Kidney (tissue), 22 donors: ENCODE measurements at places on chromosomes 5 and 9. TPM values are rescaled to one million over a fixed set of nuclear protein-coding genes. Genes with fewer than 3 reads are reported as not detected.
A peak's percentile ranks its signal among the peaks of the same experiment; 100 is the strongest.

DNA sequence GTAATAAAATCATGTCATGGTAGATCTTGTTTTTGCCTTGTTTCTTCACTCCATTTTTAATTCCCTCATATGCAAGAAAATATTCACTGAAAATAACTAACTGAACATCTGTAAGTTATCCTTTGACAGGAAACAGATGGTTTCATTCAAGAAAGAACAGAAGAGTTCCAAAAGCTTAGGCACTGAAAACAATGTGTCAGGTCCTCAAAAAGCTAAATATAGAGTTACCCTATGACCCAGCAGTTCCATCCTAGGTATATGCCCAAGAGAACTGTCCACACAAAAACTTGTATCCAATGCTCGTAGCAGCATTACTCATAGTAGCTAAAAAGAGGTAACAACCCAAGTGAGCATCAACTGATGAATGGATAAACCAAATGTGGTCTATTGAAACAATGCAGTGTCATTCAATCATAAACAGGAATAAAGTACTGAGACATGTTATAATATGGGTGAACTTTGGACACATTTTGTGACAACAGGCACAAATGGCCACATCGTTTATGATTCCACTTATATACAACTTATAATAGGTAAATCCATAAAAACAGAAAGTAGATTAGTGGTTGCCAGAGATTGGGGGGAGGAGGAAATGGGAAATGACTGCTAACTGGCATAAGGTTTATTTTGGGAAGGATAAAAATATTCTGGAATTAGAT, 231.0 kb downstream of the FRMD3 start:
- peak; percentile 64 for DNase-seq

DNA sequence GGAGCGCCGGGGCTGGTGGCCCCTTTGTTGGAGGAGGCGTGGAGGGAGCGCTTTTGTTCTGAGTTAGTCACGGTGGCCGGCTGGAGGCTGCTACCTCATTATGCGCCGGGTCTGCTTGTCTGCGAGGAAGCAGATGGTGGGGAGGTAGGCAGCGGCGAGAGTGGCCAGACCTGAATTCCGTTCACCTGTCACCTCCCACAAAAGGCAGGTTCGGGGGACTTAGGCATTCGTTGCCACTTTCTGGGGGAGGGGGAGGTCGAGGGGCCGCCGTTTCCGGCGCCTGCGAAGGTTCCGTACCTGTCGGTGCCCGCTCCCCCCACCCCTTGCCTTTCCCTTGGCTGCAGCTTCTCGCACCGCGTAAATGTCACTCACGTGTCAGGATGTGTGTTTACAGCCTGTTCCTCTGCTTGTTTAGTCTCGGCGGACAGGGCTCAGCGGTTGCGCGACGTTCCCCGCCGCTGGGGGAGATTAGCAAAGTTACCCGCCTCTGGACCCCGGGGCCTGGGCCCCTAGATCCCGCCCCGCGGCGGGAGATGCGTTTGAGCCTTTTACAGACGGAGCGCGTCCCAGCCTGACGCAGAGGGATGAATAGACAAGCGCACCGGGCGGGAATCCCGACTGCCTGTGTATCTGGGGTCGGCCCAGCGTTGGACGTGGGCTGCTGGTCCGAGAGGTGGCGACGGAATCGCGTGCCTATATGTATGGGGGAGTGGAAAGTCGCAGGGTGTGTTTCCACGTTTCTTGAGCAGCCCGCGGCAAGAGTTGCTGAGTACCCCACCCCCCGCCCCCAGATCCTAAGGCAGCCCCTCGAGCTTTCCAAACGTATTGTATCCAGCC, 2.7 kb upstream of the LHX2 start:
- DNase-seq = no peak

DNA sequence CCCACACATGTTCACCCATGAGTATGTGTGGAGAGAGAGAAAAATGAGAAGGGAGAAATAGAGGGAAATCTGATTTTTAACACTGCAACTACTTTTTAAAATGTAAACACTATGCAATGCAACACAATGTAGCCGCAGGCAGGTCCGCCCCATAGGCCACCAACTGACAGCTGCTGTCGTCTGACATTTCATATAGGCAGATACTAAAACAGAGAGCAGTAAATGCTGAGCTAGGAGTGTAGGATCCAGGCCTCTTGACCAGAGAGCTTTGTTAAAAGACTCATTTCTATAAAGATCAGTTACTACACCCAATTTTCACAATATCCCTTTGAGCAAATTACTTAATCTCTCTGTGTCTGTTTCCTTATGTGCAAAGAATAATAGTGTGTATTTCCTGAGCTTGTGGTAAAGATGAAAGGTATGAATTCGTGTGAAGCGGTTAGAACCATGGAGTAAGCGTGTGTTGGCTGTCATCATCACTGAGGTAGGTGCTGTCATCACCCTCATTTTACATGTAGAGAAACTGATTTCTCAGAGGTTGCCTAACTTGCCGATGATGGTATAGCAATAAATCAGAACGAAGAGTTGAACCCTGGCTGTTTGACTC, 55.2 kb upstream of the PDE8B start:
- DNase-seq = no peak

- no peak for DNase-seq
Observed at GRCh38 chr5:56024810-56025150, 30.0 kb upstream of the IL6ST start.

DNA sequence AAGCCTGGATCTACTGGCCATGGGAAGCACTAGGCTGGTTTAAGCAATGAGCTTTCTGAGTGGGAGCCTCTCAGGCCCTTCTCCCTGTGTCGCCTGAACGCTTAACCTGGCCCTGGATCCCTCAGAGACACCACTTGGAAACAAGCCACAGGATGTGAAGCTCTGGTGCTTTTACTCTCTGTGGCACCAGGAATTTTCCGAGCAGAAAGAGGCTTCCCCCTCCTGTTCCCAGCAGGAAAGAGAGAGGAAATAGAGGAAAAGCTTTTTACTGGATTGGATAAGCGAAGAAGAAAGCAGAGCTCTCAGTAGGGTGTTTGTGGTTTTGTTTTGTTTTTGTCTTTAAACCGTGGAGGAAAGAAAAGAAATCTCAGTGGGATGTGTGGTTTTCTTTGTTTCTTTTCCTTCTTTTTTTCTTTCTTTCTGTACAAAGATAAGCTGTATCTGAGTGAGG, 34.5 kb downstream of the COL15A1 start:
- DNase-seq = no peak

GRCh38 chr5:6727231-6727630, 14.0 kb downstream of the TENT4A start:
- DNase-seq = no peak

JAK2 gene
- polyA plus RNA-seq = 4.5 TPM

GRCh38 chr5:177995691-177996595, at the start of gene PROP1:
PROP1 (minus strand) TSS chr5:177996242; CDS start chr5:177995933, 309 bp downstream.
- DNase-seq = no peak

DNA sequence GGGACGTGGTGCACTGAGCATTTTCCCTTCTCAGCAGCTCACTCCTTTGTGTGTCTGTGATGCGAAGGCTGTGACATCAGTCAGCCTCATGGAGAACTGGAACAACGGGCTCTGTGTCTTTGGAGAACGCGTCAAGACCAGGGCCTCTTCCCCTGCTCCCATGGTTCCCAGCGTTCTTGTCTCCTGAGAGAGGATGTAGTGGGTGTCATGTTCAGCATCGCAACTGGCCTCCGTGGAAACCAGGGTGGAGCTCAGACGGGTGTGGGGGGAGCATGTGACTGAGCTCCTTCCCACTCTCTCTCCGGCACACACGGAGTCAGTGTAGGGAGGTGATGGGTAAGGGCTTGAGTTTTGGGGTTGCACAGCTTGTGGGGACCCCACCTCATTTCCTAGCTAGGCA, 59.7 kb downstream of the TENT4A start:
- DNase-seq = no peak

ENHO gene
- 2.7 TPM for polyA plus RNA-seq

DNA sequence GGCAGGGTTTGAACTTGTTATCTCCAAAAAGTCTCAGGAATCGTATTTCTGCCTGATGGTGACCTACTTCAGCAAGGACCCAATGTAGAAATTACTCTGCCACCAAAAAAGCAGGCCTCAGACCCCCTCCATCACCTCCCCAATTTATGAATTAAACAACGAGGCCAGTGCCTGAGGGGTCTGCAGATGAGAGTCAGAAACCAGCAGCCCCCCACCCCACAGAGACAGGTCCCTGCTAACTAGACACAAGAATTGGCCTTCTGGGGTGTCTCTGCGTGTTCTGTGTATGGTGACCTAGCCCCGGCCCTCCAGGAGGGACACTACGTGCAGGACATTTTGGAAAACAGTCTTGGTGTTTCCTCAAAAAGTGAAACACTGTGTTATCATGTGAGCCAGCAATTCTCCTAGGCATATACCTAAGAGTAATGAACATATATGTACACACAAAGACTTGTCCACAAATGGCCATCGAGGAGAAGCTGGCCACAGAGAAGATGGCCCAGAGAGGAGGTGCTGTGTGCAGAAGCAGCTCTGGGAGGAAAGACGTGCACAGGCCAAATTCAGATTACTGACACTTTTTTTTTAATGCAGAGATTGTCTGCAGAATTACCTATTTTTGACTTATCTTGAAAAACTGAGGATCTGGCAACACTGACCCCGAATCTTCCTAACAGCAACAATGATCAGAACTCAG, 93.8 kb downstream of the ADAMTS2 start:
- no peak for DNase-seq

DNA sequence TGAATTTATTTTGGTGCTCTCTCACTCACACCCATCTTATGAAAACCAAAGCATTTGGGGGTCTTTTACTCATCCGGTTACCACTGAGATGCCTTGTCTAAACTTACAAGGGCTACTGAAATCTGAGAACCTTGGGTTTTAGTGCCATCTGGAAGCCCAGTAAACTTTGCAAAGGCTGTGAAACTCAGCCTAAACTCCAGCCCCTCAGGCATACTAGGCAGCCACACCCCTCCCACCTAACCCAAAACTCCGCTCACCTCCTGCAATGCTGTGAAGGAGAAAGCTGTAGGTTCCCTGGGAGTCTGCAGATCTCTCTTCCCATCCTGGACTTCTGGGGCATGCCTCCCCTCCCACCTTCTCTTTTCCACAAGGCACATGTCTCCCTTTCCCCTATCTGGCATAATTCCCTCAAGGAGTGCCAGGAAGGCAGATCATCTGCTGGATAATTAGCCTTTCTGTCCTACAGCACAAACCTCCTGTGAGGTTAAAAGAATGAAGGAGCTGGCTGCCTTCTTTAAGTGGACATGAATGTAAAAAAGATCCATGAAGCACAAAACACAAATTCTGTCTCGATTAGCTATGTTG, 71.5 kb upstream of the ANXA1 start:
- no peak for DNase-seq

DNA sequence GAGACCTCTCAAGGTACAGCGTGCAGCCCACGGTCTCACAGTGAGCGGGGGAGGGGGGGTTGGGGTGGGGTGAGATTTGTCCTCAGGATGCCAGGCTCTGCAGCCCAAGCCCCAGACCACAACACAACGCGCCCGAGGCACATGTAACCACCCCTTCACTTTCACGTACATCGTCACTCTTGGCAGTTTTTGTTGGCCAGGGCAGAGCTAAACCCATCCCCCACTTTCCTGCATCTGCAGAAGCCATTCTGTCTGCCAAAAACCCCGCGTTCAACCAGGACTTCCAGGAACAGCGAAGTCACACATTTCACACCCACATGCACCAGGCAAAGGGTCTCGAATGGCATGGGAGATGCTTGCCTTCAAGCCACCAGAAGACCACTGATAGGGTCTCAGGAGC, 9.4 kb upstream of the SMIM23 start:
- DNase-seq = no peak

GRCh38 chr9:109317311-109317978, 3.4 kb downstream of the EPB41L4B start:
- peak; percentile 64 for DNase-seq

- DNase-seq = peak; percentile 84
Observed at GRCh38 chr5:34522599-34523386, 133.3 kb upstream of the RAI14 start.

- DNase-seq = no peak
Observed at GRCh38 chr9:114720086-114720676, 38.2 kb upstream of the TEX48 start.

GRCh38 chr5:151622367-151623088, 31.4 kb upstream of the FAT2 start:
- peak; percentile 16 for DNase-seq
